ENCODE measurements at places on chromosomes 5 and 9.
A peak's percentile ranks its signal among the peaks of the same experiment; 100 is the strongest.

DNA sequence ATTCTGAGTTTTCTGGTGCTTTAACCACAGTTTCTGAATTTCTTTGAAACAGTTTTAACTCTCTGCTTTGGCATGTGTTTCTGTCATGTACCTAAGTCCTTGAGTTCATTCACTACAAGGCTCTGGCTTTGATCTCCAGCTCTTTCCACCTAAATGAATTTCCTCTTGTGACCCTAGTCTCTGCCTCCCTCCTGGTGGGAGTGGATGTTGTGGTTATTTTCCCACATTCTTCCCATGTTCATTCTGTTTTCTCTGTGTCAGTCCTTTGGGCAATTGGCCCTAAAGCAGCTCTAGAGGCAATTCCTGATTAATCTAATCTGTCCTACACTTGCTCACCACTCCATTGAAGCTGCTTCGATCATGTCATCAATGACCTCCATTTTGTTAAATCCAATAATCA is 28.4 kb upstream of the DPYSL3 start:
- no peak for DNase-seq

- no peak for DNase-seq
Measured at GRCh38 chr5:11785771-11786352, 118.4 kb downstream of the CTNND2 start.

DNA sequence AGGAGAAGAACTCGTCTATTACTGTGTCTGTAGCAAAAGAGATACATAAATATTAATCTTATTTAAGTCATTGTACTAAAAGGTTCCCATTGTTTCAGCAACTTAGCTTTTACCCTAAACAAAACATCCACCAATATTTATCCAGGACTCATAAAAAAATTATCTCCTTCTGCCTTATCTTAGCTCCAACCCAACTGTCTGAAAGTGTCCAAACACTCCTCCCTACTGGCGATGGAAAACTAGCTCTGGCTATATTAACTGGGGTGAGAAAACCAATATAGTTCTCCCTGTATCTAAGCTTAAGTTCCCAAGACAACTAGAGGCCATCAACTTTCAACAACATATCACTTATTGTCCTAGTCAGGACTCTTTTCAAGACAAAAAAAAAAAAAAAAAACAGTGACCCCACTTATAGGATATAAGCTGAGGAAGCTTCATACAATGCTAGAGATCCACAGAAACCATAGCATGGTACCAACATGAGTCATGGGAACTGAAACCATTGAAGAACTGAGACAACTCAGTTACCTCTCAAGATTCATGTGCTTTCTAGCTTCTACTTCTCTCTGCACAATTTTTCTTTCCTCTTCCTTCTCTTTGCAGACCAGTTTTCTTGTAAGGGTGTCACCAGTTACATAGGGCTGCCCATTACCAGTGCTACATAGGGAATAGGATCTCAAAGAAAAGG is 150.7 kb upstream of the RASA1 start:
- DNase-seq: peak; percentile 45

GRCh38 chr5:112419164-112419985 is at the start of gene EPB41L4A:
EPB41L4A (minus strand) TSS chr5:112419277; CDS start chr5:112419039, 238 bp downstream.
- DNase-seq: no peak

- no peak for DNase-seq
Measured at GRCh38 chr5:172379481-172379880, 74.8 kb downstream of the SH3PXD2B start.

DNA sequence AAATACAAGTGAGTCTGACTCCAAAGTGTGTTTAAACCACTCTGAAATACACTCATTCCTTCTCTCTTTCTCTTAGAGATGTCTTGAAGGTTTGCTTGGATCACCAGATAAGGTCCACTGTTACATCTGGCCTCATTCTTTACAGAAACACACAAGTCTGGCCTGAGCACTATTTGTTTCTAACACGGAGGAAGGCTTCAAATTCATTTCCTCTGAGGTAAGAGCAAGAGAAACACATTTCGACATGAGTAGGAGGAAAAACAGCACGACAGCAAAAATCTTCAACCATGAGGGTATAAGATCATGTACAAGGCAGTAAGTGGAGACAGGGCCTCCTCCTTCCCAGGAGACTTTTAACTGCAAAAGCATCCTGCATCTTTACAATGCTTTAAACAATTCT is 8.0 kb downstream of the SIL1 start:
- DNase-seq: no peak

DNA sequence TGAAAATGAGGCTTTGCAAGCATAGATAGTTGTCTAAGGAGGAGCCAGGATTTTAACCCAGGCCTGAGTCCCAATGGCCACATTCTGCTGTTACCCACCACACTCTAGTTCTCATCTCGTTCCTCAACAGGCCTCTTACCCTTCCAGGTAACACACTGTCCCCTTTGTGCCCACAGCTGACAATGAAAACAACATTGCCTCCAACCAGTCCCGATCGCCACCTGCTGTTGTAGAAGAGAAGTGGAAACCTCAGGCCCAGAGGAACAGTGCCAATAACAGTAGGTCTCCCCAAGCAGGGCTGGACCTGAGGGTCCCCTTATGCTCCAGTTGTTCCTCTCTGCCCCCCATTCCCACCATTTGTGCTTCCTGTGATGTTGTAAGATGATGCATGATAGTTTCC is 30.4 kb downstream of the AMBP start:
- DNase-seq: no peak

DNA sequence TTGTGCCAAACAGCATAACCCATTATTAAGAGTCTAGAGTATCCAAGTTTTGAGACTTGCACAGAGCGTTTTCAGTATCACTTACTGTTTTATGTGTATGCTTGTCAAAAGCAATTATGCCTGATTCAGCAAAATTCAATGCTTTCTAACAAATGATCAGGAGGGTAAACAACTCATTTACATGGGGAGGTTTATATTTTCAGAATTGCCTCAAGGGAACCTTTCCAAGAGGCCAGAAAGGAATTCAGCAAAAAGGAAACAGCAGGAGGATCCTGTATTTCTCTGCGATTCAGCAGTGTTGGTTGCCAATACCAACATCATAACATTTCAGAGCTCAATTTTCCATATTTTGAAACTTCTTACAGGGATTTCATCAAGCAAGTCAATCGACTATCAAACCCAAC is 69.3 kb upstream of the DAB2 start:
- no peak for DNase-seq

GRCh38 chr5:90161414-90161813 is 248.1 kb downstream of the CETN3 start:
- DNase-seq: no peak
